ENCODE measurements at places on chromosomes 4 and X. TPM values are rescaled to one million over a fixed set of nuclear protein-coding genes. Genes with fewer than 3 reads are reported as not detected.

GRCh38 chr4:185640811-185641675 lies 105.7 kb upstream of the PDLIM3 start:
- DNase-seq = no peak

- DNase-seq = no peak
Observed at GRCh38 chr4:37949636-37950426, 10.4 kb upstream of the PTTG2 start.

Gene RAB41
- not detected for polyA plus RNA-seq

DNA sequence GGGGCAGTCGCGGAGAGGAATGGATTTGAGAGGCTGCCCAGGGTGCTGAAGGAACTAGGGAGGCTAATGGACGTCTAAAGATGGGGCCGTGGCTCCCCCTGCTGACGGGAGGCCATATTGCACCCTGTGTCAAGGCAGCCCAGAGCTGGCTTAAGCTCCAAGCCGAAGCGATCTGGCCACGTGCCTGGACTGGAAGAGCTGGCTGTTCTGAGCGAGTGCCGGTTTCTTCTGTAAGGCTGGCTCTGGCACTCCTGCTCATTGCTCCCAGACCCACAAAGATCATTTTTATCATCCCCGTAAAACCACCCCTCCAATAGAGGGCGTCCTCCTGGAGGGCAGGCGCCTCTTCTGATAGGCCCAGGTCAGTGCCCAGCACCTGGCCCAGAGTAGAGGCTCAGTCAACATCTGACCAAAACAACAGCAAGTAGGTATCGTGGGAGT lies 5.6 kb downstream of the PNCK start:
- DNase-seq = peak; percentile 91

Gene LRIT3
- polyA plus RNA-seq = 0.03 TPM

Gene GAGE12F
- polyA plus RNA-seq = not detected

Gene PABPC1L2B
- not detected for polyA plus RNA-seq

Gene BEX1
- polyA plus RNA-seq = 0.12 TPM
